Stimulated activated CD8-positive, alpha-beta memory T cell treated with anti-CD3 and anti-CD28 coated beads, Interleukin-7, amount 100 ng/mL, for 4 hours (primary cell): ENCODE measurements at places on chromosomes 12 and 14.

GRCh38 chr12:120249875-120250795 lies 15.4 kb downstream of the PXN start:
- no peak for DNase-seq

- DNase-seq = no peak
Observed at GRCh38 chr14:54562334-54562733, 4.6 kb upstream of the SAMD4A start.

GRCh38 chr12:89636776-89637160 lies 71.9 kb downstream of the ATP2B1 start:
- DNase-seq = no peak

- no peak for DNase-seq
Observed at GRCh38 chr14:59161561-59162175, 26.8 kb upstream of the DAAM1 start.

GRCh38 chr12:126182619-126183236 lies 1117.5 kb downstream of the AACS start:
- no peak for DNase-seq

- no peak for DNase-seq
Observed at GRCh38 chr14:21201732-21202462, 46.0 kb upstream of the OR5AU1 start.
